ENCODE measurements at places on chromosomes 2 and 18.

- DNase-seq = no peak
Measured at GRCh38 chr2:145797692-145798091, 1277.8 kb upstream of the ZEB2 start.

- no peak for DNase-seq
Measured at GRCh38 chr2:216721141-216721540, 25.8 kb upstream of the IGFBP5 start.

- no peak for DNase-seq
Measured at GRCh38 chr2:192203876-192204275, 9.1 kb upstream of the TMEFF2 start.

DNA sequence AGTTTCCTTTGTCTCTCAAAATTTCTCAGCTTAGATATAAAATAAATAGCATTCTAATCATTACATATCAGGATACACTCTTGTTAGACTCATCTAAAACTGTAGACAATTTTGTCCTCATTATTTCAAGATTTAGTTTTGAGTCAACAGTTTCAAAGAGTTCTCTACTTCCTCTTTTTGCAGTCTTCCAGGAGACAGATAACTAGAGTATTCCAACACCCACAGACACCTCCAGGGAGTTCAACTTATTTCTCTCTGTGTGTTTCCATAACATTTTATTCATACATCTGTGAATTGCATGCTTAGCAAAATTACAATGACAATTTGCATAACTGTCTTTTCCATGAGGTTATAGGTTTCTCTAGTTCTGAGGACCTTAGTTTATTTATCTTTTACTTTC, 166.6 kb upstream of the HNMT start:
- no peak for DNase-seq

DNA sequence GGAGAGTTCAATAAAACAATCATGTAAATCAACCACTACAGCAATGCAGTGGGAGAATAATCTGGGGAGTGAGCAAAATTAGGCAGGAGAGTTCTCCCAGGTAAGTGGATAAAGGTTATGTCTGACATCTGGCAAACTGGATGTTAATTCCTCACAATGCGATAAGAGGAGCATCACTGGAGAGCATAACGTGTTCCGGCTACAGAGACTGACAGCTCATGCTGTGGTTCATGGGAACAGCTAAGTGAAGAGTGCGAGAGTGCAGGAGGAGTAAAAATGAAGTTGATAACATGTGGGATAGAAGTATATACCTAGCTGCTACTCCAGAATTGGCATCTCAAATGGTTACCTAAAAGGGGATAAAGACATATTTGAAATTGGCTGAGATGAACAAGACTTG, 153.2 kb downstream of the LTBP1 start:
- DNase-seq = no peak

DNA sequence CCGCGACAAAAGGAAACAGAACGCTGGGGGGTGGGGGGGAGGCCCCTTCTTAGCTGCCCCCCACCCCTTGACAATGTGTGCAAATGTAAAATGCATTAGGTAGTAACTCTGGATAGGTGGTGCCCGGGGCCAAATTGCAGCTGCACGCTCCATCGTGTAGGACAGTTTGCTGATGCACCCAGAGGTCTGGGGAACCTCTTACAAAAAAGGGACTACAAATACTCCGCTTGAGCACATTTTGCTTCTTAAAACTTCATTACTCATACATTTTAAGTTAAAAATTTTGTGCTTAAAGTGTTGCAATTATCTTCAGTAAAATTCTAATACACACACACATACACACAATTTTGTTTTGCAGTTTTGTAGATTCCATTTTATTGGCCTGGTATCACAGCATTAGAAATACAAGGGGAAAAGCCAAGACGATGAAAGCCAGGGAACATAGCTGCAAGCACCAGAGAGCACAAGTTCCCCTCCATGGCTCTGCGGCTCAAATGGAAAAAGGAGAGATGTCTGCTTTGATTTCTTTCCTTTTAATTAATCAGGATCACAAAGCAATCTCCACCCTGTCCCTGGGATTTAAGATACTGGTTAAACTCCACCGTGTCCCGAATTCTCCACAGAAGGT, 582.1 kb downstream of the ZEB2 start:
- no peak for DNase-seq

DNA sequence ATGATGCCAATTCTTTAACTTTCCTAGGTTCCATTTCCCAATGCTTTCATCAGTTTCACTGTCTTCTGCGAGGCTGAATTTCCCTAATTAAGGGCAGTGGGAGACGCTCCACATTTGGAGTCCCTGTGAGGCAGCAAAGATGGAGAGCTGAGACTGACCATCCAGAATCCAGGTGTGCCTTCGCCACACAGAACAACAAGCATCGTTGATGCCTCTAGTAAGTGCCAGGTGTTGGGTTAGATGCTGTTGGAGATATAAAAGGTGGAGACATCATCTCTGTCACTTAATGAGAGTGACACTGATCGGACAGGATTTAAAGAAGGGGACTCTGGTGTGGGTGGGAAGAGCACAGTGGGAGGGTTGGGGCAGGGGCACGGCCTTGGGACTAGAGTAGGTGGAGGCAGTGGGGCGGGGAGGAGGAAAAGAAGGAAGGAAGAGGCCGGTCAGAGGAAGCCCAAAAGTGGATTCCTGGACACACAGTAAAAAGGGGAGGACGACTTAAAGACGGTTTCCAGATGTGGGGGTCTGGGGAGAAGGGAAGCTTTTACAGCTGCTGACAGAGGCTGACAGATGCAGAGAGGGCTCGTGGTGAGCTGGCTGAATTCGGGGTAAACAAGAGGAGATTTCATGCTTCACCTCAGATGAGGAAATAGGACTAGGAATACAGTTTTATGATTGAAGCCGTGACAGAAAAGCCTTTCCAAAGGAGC, 113.0 kb downstream of the BCL2 start:
- no peak for DNase-seq

DNA sequence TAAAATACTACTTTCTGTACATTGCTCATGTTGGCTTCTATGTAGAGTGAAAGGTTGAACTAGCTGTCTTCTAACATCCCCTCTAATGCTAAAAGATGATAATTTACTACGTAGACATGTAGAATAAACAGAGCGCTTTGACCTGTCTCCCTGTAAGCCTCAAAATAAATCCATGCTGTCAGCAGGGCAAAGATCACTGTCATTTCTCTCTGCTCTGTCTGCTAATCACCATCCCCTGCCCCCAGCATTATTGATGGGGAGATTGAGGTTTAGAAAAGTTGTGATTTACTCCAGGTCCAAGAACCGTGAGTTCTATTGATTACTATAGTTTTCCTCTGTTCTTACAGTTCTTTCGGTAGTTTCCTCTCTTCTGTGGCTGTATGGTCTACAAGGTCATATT, 39.0 kb upstream of the GRHL1 start:
- no peak for DNase-seq

- DNase-seq = no peak
Measured at GRCh38 chr2:71618327-71619113, 165.2 kb downstream of the DYSF start.

- no peak for DNase-seq
Measured at GRCh38 chr18:22539051-22539765, 121.5 kb upstream of the CTAGE1 start.

All from amniotic stem cell (primary cell).